ENCODE measurements at places on chromosomes 6 and 20.

GRCh38 chr20:31693987-31694661, 28.5 kb downstream of the BCL2L1 start:
- no peak for DNase-seq

DNA sequence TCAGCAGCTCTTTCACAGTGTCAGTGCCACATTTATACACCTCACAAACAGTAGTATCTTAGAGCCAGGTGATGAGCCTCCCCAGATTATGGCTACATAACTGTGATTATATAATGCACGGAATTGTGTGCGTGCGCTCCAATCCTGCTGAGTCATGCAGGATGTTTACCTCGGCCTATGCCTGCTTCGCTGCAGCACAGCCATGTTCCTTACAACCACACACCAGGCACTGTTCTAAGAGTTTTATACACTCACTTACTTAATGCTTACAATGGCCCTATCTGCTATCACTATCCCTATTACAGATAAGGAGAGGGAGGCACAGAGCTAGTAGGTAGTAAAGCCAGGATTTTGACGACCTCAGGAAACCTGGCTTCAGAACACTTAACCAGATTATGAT, 7.3 kb downstream of the ZKSCAN3 start:
- DNase-seq = no peak

DNA sequence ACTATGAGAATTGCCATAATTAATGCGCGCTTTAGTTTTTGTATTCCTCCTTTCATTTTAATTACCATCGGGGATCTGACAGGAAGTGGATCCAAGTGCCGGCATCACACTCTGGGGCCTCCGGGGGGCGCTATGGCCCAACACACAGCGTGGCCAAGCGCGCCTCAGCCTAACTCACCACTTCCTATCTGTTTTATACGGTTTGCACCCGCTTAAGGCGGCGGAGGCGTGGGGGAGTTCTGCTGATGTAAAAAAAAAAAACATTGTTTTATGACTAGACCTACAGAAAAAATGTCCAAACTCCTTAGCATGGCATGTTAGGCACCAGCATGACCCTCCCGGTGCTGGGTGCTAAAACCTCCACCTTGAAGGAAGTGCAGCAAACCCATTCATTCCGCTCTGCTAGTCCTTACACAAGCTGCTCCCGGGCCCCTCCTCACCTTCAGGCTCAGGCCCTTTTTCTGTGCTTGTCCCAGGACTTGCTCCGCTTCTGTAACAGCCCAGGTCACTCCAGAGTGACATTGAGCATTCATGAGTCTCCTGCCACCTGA, 4.5 kb upstream of the EBF4 start:
- DNase-seq = peak; percentile 68

DNA sequence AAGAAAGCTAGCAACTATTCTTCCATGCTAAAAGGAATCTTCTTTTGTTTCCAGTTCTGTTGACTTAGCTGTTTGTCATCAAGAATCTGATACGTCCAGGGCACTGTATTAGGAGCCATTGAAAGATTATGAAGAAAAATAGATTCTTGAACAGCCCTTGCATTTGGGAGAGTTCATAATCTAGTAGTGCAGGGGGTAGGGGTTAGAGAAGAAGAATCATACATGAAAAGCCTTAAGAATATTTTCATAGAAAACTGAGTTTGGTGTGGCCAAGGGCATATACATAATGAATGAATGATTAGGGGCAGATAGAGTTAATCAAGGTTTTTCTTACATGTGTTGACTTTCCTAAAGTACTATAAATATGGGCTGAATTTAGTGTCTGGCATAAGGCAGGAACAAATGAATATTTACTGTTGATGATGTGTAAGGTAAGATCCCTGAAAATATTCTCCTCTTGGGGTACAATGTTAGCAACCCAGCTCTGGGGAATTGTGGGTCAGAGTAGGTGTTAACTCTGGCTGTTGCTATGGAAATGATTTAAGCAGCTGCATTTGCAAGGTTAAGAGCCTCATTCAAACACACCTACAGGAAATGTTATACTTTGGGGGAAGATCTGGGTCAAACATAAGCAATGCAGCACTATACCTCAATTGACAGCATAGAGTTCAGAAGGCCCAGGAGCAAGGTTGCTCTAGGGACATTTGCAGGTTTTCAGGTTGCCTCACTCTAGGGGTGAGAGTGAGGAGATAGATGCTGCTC, 667.3 kb upstream of the CITED2 start:
- no peak for DNase-seq

GRCh38 chr20:10219452-10219791, 792 bp downstream of the SNAP25 start:
- DNase-seq = peak; percentile 77

DNA sequence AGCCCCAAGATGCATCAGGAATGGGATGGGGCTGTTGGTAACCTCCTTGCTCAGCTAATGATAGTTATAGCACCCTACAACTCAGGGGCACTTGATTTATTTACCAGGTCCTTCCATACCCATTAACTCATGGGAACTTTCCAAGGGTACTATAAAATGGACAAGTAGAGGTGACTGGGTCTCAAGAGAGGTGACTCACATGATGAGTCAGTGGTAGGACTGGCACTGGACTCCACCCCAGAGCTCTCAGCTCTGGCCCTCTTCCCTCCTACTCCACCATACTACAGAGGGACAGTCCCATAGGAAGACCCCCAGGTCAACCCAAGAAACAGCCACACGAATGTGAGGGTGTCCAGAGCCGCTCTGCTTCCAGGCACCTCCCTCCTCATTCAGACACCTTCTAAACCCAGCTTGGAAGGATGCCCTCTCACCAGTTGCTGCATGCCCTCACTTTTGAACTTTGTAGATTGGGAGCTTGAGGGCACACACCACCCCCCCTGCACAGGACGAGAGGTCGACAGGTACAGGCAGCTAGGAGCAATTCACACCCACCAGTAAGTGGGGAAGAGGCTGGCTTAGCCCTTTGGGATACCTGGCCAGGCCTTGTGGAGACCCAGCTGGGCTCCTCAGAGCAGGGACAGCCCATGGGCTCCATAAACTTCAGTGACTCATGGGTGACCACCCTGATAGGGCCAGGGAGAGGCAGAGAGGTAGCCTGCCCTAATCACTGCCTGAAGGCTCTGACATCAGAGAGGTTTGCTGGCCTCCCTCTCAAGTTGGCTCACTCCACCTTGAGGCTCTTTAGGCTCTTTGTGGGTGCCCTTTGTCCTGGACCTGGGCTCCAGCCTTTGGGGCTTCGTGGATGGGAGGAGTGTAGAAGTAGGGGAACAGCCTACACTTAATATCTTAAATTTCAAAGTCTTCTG, 81.6 kb upstream of the MLN start:
- DNase-seq = no peak

GRCh38 chr6:157579467-157580031, 198.6 kb downstream of the ZDHHC14 start:
- no peak for DNase-seq

DNA sequence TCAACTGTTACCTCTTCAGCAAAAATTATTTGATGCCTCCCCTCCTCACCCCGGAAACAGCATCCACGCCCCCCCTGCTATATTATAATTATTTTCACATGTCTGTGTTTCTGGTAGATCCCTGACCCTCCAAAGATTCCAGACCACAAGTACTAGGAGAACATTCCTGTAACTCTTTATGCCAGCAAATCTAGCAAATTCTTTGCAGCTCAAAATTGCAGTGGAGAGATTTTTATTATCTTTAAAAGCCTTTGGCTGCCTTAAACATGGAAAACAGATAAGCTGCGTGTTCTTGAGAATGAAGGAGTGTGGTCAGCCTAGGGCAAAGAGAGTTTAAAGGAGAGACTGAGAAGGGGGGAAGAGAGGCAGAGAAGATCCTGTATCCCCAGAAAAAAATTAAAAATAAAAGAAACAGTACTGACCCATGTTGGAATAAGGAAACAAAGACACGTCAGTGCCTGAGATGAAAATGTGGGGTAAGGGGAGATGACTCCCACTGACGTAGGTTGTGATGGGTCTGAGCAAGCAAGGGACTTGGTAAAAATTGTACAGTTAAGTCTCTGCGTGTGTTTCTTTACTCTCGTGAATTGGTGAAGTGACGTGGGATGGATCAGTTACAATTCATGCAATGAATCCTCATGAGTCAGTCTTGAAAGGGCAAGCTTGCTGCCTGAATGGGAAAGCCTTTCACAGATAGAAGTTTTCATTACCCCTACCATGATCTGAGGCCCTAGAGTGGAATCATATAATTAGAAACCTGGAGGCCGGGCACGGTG, 8.3 kb downstream of the ID4 start:
- DNase-seq = no peak

DNA sequence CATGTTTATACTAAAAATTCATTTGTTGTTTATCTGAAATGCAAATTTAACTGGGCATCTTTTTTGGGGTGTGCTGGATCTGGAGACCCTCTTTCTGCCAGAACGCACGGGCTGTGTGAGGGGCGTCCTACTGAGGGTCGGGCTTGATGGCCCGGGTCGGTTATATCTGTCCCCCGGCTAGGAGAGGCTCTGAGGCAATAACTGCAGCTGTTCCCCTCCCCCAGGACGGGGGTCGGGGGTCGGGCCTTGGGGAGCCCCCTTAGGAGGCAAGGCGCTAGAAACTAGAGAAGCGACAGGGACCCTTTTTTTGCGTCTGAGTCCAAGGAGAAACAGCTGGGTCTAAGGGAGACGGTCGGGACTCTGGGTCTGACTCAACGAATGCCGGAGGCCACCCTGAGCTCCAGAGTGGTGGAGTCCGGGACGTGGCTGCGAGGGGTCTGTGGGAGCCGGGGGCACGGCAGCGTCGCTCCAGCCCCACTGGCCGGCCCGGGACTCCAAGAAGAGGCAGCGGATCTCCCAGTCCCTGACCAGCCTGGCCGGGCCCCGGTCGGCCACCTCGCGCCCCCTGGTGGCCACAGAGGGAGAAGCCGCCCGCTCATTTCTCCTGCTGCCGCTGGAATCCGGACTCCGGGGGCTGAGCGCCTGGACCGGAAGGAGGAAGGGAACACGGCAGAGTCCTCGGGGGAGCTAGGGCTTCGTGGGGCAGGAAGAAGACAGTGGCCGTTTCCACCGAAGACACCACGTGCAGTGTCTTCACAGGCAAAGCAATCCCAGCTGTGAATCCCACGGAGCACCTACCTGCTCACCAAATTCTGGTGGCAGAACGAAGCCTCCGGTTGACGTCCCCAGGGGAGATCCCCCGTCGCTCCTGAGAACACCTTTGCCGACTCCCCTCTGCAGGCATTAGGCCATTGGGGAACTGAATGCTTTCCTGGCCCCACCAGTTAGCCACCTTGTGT, 24.0 kb upstream of the SCML4 start:
- DNase-seq = peak; percentile 88

GRCh38 chr6:7974938-7975763, 64.6 kb upstream of the TXNDC5 start:
- DNase-seq = no peak

DNA sequence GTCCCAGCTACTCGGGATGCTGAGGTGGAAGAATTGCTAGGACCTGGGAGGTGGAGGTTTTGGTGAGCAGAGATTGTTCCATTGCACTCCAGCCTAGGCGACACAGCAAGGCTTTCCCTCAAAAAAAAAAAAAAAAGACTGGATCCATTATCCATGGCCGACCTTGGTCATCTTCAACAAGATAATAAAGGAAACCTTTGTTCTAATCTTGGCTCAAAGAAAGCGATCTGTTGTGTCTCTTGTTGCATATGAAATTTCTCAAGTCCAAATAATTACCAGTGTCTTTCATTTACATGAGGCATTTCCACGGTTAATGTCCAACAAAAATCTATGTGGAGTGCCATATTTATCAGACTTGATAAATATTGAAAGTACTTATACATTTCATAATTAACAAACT, 23.7 kb upstream of the KIF16B start:
- no peak for DNase-seq

- no peak for DNase-seq
Observed at GRCh38 chr6:42704251-42704936, 18.0 kb downstream of the PRPH2 start.

DNA sequence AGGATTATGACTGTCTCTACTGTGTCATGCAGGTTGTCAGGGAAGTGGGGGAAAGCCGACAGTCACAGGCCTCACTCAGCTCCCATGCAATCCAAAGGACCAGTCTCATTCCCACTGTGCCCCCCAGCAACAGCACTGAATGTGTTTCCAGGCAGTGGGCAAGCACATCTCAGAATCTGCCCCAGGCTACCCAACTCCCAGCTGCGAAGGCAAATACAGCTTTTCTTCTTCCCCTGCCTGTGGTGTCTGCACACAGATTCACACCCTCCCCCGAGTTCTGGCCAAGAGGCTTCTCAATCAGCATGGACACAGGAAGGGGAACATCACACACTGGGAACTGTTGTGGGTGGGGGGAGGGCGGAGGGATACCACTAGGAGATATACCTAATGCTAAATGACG, 75.3 kb downstream of the SNAP91 start:
- no peak for DNase-seq

- no peak for DNase-seq
Observed at GRCh38 chr20:35626386-35627001, 10.9 kb downstream of the SPAG4 start.

GRCh38 chr20:13229538-13229937, 8.5 kb downstream of the ISM1 start:
- DNase-seq = no peak

GRCh38 chr20:55175081-55175480, 699.7 kb downstream of the DOK5 start:
- DNase-seq = no peak

DNA sequence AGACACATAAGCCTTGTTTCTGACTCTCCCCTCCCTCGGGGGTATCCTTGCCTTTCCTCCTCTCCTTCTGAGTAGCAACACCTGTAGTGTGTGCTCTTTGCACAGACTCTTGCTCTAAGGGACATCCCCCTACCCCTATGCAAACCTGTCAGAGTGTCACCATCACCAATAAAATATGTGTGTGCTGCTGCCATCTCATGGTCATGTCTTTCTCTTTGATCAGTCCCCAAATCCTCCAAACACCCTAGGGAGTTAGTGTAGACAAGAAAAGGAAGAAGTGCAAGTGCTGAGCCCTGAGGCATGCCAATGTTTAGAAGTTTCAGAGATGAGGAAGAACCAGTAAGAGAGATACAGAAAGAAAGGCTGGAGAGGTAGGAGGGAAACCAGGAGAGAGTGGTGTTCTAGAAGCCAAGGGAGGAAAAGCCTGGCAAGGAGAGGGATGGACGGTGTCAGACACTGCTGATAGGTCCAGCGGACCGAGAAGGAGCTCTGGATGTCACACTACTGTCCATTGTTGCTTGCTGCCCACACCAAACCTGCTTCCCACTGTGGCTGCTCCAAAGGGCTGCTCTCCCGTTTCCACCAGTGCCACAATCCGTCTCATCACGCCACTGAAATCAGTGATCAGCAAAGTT, 16.4 kb downstream of the TRMT6 start:
- DNase-seq = peak; percentile 63
